T-helper 9 cell (primary cell): ENCODE measurements at places on chromosomes 5 and 9.

DNA sequence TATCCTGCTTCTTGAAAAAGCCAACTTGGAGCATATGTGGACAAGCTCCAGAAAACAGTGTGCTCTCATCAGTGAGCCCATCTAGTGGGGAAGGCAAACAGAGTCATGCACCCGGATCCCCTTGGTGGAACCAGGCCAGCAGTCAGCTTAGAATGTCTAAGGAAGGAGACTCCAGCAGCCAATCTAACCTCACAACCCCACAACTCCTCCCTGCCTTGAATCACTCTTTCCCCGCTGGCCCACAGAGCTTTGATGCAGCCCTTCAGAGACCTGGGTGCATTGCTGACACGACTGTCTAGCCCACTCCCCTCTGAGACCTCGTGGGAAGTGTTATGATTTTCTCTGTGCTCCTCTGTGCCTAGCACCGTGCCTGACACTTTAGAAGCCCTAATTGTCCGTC is 623.7 kb downstream of the BNC2 start:
- no peak for DNase-seq

DNA sequence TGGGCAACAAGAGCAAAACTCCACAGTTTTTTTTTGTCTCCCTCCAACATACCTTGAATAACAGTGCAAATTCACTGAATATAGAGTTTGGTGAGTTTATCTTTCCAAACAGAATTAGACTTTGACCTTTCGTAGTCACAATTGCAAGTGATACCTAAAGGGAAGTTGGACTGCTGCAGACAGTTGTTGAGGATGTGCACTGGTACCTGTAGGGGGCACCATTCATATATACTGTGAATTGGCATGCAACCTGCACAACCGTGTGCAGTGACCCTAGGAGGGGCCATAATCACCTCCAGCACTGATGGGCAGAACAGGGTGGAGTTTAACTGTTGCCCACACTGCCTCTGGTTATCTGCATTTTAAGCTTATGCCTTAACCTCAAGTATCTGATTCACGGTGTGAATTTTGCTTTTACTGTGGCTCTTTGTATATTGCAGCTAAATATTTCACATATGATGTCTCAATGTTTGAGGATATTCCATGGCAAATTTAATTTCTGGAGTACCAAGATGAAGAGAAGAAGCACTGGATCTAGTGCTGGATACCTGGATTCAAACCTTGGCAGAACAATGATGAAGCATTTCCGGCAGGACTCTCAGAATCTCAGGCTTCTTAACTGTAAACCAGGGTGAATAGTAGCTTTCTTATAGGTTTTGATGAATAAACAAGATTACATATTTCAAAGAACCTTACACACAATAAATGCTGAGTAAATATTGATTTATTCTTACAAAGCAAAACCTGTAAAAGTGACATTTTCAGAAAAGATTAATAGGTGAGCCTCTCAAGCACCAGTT is 144.3 kb downstream of the ACTBL2 start:
- DNase-seq: no peak

DNA sequence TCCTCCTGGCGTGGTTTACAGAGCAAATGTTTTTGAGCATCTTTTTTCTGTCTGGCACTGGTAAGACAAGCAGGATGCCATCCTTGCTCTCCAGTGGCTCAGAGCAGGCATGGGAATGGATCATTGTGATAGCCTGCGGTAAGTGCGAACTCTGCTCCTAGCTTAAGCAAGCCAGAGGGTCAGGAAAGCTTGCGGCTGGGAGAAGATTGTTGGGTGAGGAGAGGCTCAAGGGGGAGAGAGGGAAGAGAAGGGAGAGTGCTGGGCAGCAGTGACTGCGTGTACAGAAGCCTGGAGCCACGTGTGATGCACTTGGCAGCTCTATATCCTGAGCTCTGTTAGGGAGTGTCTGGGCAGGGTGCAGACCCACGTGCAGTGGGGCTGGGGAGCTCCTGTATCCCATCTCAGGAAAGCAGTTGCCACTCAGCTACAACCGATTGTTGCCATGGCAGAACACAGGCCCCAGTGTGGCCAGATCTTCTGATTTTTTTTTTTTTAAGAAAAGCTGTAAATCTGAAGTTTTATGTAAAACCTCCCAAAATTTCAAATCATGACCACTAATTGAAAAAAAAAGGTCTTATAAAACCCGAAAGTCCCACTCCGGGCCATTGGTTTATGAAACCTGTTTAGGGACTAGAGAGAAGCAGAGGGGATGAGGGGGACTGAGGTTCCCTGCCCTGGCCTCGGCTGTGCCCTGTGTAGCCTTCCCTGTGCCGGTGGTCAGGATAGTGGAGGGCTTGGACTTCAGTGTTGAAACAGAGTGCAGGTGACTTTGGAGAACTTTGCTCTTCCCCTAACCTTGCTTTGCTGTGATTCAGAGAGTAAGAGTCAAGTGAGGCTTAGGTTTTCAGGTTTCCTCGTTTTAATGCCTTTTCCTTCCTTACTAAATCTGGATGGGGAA is 67.3 kb downstream of the ZNF618 start:
- no peak for DNase-seq

DNA sequence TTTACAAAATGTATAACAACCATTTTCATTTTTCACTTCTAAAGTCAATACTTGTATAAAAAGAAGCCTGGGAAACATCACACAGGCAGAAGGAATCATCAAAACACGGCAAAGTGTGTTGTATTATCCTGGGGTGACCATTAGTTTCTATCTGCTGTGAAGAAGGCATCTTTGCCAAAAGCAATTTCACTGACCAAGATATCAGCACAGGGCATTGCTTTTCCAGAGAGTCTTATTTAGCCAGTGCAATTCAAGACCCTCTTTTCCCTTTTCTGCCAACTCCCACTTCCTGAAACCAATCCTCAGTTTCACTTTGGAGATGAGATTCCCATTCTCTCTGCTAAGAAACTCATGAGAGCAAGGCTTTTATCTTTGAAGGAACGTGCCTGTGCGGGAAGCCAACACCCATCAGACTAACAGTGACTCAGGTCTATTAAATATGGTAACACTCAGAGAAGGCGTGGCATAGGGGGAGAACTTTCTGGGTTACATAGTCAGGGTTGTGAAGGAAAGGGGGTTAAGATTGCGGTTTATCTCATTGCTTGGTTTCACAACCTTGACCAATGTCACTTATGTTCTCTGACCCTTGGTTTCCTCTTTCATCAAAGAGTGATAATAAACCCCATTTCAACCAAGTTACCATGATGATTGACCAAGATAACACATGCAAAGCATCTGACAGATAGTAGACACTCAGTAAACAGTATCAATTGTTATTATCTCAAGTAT is 666.9 kb upstream of the KLF4 start:
- DNase-seq: no peak

DNA sequence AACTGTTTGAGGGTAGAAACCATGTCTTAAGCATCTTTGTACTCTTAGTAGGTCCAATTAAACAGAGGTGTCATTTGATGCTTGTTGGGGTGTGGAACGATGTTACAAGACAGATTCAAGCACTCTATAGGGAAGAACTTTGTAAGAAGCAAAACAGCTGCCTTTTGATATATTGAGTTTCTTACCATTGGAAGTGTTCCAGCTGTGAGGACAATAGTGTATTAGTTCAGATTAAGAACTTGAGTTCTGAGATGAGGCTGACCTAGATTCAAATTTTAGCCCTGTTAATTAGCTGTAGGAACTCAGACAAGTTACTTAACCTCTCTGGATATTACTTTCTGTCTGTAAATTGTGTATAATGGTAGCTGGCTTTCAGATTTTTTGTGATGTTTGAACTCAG is 19.6 kb upstream of the ZNF462 start:
- no peak for DNase-seq

- no peak for DNase-seq
Observed at GRCh38 chr5:173010547-173011464, 27.2 kb downstream of the ATP6V0E1 start.
